Activated gamma-delta T cell treated with Interleukin-2 at 50 U/mL for 16 hours (primary cell): ENCODE measurements at places on chromosomes 1 and 21.

- no peak for DNase-seq
These were observed 38.7 kb downstream of the ETNK2 start for GRCh38 chr1:204112876-204113730.

GRCh38 chr1:116721039-116721405 is 33.2 kb upstream of the CD2 start:
- DNase-seq: no peak

- no peak for DNase-seq
These were observed 182.5 kb upstream of the SGIP1 start for GRCh38 chr1:66351478-66351877.

DNA sequence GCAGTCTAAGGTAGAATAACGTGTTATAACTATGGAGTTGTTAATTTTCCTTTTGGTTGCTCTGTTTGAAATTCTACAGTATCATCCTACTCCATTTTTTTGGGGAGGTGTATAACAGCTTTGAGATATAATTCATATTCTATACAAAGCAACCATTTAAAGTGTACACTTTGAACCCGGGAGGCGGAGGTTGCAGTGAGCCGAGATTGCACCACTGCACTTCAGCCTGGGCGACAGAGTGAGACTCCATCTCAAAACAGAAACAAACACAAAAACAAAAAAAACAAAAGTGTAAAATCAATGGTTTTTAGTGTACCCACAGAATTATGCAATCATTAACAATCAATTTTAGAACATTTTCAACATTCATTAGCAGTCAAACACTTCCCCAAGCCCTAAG is 33.8 kb downstream of the CNIH4 start:
- DNase-seq: no peak

- no peak for DNase-seq
These were observed 737.8 kb upstream of the CXADR start for GRCh38 chr21:16775076-16775475.

- DNase-seq: no peak
These were observed 12.3 kb upstream of the HSD11B1 start for GRCh38 chr1:209692296-209692695.

DNA sequence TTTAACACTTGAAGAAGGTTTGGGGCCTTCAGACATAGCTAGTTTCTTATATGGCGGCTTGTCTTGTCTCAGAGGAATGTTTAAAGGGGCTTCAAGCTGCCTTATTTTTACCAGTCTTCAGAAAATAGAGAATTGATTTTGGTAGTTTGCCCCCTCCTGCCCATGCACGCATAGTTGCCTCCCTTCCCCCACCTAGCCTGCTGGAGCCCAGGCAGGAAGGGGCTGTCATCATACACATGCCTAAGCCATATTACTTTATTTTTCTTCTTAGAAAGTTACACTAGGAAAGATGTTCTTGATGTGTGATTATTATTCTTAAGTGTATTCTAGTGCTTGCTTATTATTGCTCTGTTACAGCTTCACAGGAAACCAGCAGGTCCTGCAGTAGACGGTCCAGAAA is 18.3 kb downstream of the PBX1 start:
- no peak for DNase-seq

DNA sequence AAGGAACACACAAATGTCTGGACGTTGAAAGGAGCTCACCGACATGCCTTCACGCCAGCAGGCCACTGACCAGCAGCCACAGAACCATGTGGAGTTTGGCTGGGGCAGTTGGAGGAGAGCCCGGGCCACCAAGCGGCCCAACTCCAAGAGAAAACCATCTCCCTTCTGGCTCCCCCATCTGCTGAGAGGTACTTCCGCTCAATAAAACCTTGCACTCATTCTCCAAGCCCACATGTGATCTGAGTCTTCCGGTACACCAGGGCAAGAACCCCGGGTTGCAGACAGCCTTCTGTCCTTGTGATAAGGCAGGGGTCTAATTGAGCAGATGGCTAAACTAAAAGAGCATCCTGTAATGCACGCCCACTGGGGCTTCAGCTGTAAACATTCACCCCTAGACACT is 24.4 kb downstream of the RGS4 start:
- DNase-seq: no peak

GRCh38 chr1:3162322-3162882 is 93.4 kb downstream of the PRDM16 start:
- DNase-seq: no peak

- no peak for DNase-seq
These were observed 6.5 kb downstream of the LGR6 start for GRCh38 chr1:202200112-202200548.

DNA sequence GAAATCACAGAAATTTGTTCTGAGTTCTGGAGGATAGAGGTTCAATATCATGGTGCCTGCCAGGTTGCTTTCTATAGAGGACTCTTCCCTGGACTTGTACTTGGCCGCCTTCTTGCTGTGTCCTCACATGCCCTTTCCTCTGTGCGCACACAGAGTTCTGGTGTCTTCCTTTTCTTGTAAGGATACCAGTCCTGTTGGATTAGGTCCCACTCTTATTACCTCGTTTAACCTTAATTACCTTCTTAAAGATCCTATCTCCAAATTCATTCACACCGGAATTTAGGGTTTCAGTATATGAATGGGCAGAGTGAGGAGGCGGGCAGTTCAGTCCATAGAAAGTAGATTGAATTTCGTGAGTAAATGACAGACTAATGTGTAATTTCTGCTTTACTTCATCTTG is 413.9 kb downstream of the NCAM2 start:
- no peak for DNase-seq

DNA sequence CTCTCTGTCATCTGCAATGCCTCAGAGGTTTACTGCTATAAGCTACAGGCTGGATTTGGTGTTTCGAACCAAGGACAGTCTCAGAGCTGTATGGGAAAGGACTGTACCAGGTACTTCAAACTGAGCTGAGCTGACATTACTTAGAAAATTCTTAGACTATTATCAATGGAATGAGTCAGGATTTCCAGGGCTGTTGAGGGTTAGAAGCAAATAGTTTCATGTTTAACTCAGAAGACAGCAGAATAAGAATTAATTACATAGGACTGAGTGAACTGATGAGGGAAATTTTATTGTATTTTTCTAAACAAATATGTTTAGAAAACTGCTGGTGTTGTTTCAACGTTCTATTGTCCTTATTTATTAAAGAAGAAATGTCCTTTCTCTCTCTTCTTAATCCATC is 74.3 kb upstream of the CAPZB start:
- DNase-seq: no peak

- DNase-seq: no peak
These were observed 98.4 kb downstream of the GLUL start for GRCh38 chr1:182293119-182293589.

GRCh38 chr1:168407832-168408538 is 127.3 kb downstream of the TBX19 start:
- DNase-seq: no peak

DNA sequence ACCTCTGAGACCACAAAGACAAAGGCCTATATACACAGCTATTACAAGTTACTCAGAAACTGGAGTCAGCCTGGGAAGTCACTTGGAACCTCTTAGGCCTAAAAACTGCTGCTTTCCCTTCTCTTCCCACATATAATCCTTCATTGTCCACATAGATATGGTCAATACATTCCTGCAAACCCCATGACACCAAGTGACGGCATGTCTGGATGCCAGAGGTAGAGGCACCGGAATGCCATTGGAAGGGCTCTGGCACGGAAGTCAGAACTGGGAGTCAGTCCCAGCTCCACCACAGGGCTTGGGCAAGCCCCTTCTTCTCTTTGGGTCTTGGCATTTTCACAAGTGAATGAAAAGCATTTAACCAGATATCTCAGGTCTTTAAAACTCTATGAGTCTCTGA is 204.7 kb downstream of the MATN1 start:
- no peak for DNase-seq

DNA sequence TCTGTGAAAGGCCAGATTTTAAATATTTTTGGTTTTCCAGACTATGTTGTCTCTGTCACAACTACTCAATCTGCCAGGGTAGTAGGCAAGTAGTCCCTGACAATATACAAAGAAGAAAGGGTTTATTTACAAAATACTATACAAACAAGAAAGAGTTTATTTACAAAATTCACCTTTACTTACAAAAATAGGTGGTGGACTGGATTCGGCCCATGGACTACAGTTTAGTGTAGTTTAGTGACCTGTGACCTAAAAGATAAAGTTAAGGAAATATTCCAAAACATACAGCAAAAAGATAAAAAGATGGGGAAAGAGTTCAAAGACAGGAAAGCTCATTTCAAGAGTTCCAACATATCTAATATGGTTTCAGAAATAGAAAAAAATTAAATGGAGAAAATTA is 52.9 kb upstream of the MAP10 start:
- DNase-seq: no peak

DNA sequence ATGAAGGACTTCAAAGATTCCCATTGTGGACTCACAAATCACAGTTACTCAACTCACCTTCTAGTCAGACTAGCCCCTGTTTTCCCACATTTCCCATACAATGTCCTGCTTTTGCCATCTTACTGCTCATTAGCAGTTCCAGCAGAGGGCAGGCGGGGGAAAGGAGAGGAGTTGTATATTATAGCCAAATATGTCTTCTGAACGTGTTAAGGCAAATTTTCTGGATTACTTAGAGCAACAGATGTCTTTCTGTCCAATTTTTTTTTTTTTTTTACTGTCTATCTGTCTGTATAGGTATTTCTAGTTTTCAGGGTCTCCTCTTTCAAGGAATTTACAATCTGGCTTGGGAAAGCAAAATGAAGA is 29.9 kb upstream of the DDAH1 start:
- no peak for DNase-seq

- no peak for DNase-seq
These were observed 34.0 kb upstream of the SAMD13 start for GRCh38 chr1:84267476-84267875.

DNA sequence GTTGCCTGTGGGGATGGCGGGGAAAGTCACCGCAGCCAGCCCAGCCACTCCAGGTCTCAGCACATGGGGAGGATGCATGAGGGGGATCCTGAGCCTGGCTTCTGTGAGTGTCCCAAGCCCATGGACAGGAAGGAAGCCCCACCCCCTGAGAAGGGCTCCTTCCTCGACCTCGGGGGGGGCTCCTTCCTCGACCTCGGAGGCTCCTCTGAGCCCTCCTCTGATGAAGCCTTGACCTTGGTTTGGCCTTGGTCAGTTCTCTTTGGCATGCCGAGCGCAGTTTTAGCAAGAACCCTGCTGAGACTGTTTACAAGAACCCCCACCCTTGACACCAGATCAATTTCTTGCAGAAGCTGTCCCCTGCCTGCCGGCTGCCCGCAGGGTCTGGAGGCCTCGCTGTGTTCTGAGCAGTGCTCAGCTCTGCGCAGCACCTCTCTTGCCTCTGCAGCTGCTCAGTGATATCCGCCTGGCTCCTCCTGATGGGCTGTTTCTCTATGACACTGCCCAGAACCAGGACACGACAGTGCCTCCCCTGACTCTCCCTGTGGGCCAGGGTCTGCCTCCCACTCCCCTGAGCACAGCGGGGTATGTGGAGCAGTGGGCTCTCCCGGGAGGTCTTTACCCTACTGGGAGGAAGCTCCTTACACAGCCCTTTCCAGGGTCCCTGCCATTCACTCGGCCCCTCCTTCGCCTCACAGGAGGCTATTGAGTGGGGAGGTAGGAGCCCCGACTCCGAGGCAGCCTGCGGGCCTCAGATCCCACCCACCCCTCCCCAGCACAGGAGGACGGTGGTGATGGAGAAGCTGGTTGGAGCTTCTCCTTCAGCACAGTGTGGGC is 15.4 kb downstream of the ACTRT2 start:
- DNase-seq: no peak

DNA sequence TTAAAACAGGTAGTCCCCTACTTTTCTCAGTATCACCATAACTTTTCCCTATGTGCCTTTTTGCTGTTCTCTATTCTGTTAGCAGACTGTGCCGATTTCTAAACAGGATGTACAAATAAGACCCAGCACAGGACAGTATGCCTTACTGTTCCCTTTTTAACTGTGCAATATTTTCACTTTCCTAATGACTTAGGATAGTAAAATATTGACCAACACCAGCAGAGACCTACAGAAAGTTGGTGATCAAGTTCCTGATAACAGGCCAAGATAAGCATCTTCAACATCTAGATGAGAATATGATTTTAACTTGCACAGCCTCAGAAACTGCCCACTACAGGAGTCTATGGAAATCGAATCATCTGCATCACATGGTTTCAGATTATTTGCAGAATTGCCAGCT is 42.0 kb downstream of the ADSS2 start:
- DNase-seq: no peak

GRCh38 chr1:150178548-150178947 is 28.8 kb downstream of the PLEKHO1 start:
- DNase-seq: no peak

- peak; percentile 2 for DNase-seq
These were observed 18.3 kb upstream of the MMEL1 start for GRCh38 chr1:2650967-2651645.

GRCh38 chr1:51331206-51332100 is 1.1 kb upstream of the TTC39A start:
- DNase-seq: no peak

DNA sequence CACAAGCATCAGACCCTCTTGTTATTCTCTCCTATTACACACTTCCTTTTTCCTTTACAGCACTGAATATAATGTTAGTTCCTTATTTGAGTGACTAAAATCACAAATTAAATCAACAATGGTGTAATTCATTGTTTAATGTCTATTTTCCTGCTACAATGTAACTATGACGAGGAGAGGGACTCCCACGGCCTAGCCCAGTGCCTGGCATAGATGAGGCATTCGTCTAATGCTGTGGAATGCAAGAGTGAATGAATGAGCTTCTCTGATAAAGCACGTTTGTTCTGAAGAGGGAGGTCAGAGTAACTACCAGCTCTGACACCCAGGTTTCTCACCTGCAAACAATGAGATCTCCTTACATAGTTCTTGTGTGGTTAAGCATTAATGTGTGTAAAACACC is 479.4 kb downstream of the OMA1 start:
- no peak for DNase-seq

DNA sequence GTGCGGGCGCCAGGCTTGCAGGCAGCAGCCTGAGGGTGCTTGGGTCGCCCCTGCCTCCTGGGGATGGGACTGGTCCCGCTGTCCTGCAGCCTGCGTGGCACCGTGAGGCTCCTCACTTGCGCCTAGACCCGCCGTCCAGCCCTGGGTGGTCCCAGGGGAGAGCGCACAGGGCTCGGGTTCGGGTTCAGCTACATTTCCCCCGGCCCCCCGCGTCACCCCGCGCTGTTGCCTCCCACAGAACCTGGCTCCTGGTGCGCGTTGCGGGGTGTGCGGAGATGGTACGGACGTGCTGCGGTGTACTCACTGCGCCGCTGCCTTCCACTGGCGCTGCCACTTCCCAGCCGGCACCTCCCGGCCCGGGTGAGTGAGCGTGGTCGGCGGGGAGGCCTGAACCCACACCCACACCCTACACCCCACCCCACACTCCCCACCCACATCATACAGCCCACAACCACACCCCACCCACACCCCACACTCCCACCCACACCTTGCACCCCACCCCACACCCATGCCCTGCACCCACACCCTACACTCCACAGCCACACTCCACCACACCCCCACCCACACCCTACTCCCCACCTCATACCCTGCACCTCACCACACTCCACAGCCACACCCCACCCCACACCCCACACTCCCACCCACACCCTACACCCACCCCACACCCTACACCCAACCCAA is 6.2 kb upstream of the PFKL start:
- peak; percentile 32 for DNase-seq
